Stimulated activated CD4-positive, alpha-beta T cell treated with anti-CD3 and anti-CD28 coated beads, Interleukin-2, amount 100 ng/mL, for 4 hours (primary cell): ENCODE measurements at places on chromosomes 7 and 10.

DNA sequence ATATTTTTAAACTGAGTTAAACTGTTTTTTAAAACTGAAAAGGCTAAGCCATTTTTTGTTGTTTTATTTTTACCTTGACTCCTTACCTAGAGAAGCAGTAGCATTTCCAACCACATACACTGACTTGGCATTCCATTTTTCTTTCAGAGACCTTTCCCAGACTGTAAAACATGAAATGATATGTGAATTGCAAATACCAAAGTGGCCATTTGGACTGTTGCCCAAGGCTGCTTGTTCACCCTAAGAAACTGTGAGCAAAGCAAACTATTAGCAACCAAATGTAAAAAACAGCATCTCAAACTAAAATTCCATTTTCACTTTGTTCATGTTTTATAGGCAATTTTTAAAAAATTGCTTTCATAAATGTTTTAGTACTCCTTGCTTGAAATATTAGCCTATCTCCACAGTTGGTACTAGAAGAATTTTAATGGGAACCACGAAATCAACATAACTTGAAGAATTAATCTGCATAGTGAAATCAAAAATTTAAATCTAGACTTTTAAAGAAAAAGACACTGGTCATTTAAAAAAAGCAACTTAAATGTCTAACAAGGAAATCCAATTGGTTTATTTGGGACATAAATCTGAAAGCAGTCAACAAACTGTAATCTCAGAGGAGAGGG, 10.8 kb downstream of the UROS start:
- no peak for DNase-seq

DNA sequence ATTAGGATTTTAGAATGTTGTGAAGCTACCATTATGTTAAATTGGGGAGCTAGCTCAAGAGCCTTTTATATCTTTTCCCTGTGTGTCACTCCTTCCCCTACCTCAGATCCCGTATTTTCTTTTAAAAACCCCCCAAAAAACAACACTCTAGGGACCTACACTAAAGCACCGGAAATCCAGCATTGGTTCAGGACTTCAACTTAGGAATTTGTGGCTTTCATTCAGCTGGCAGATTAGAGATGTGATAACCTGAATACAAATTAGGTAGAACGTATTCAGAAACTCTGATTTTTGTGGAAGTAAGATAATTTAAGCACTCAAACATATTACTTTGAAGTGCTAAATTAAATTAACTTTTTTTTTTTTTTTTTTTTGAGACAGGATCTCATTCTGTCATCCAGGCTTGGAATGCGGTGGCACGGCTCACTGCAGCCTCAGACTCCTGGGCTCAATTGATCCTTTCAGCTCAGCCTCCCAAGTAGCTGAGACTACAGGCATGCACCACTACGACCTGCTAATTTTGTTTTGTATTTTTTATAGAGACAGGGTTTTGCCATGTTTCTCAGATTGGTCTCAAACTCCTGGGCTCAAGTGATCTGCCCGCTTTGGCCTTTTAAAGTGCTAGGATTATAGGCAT, 6.8 kb downstream of the TBC1D12 start:
- DNase-seq, result no peak

DNA sequence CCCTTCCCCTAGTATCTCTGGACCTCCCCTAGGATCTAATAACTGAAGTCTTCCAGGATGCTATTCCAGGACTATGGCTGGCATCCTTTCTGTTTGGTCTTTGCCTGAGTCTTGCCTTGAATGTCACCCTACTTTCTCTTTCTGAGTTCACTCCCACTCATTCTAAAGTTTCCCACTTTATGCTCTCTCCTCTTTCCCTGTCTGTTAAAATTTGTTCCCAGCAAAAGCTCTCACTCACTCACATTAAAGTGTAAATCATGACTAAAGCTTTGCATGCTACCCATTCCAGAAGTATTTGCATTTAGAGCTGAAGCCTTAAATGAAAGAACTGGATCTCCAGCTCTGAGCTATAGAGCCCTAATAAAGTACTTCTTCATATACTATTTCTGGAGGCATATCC, 42.1 kb upstream of the RAPGEF5 start:
- no peak for DNase-seq

DNA sequence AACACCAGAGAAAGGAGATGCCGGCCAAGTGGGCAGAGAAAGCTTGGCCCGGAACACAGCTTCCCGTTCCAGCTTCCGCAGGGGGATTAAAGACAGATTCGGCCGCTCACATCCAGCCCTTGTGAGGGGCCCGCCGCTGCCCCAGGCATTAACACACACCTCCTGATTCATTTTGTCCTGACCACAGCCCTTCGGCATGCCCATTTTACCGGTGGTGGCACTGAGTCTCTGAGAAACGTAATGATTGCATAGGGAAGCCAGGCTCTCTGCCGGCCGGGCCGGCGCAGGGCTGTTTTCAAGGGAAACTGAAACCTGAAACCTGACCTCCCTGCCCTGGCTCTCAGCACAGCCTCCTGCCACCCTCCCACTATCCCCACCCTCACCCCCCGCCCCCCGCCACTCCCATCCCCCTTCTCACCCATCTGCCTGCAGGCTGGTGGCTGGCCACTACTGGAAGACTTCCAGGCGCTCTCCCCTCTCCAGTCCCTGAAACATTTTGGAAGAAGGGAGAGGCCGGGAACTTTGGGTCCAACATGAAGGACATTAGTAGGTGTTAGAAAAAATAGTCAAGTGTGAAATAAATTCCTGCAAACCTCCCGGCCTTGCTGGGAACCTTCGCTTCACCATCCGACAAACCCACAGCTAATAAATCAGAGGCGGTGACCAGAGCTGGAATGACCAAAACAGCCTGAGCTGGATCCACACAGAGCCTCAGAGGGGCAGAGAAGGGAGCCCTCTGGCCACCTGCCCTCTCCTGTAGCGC, 83.5 kb upstream of the CUX1 start:
- DNase-seq, result no peak

DNA sequence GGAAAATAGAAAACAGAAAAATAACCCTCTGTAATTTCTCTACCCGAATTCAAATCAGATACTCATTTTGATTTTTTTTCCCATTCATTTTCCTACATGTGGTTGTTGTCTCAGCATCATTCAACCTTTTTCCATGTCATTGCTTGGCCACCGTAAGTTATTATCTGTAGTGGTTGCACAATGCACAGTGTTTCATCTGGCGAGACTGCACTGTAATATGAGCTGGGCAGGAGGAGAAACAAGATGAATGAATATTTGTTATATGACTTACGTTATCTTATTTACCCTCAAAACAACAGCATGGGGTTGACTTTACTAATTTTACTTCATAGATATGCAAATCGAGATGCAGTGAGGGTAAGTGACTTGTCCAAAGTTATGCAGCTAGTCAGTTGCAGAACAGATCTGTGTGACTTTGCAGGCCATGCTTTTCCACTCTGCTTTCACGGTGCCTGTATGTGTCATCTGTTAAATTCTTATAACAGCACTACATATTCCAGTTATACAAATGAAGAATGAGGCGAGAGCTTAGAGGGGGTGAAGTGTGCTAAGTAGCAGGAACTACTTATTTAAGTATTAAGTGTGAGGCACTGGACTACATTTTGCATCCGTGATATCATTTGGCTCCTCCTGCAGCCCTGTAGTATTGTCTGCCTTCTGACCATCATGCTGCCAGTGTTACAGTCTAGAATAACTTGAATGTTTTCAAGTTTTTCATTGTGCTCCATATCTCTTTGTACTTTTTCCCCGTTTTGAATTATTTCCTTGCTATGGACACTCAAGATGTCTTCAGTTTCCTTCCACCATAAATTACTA, 56.7 kb downstream of the ZMYND11 start:
- DNase-seq, result no peak

- DNase-seq, result no peak
Observed at GRCh38 chr10:18690541-18690940, 31.3 kb downstream of the ARL5B start.
